ENCODE measurements at places on chromosomes 12 and 14.

DNA sequence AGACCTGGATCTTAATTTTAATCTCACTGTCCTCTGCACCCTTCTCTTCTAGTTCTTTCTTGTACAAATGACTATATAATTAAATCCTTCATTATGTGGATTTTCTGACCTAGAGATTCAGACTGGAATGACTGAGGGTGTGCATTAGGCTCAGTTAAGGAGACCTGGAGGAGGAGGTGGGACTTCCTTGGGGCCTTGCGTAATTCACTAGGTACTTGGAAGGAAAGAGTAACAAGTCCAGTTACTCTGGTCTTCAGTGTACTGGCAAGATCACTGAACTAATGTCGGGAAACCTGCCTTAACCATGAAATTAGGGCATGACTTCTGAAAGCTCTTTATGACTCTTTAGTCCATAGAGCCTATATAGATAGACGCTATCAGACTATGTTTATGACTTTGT is 441.4 kb downstream of the EGLN3 start:
- H3K4me3 ChIP-seq, result no peak overlapping the region
- H3K27me3 ChIP-seq, result peaks cover 2% of the 10 kb centered on the region
- no peaks in the 10 kb centered on the region for H3K4me1 ChIP-seq
- no peaks in the 10 kb centered on the region for H3K36me3 ChIP-seq
- no peak overlapping the region for H3K27ac ChIP-seq

DNA sequence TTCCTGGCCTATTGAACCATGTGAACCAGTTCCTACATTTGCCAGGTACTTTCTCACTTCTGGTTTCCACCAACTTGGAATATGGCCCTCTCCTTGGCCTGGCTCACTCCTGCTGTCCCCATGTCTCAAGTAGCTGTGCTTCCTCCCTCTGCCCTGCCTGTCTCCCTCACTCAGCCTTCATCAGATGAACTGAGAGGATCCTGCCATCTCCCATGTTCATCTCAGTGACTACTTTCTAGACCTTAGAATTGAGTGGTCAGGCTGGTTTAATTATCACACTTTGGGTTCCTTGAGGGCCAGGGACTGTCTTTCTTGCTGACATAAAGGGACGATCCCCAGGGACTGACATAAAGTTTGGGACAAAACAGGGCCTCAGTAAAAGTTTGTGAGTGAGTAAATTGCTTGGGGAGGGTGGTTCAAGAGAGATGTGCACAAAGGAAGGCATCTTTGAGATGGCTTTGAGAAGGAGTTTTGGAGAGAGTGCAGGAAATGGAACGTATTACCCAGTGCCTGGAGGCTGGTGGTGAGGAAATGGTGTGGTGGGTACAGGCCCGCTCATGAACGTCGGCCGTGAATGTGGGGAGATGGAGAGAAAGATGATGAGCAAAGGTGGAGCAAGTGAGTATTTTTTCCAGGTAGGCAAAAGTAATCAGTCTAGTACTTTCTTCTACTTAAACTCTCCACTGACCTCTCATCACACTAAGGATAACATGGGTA is 20.8 kb downstream of the DYRK2 start:
- peak overlapping the region; percentile 38 for H3K27ac ChIP-seq
- H3K4me1 ChIP-seq, result peaks cover 34% of the 10 kb centered on the region
- no peak overlapping the region for H3K4me3 ChIP-seq
- H3K27me3 ChIP-seq, result peaks cover 6% of the 10 kb centered on the region

GRCh38 chr12:56529656-56530055 is 8.0 kb downstream of the RBMS2 start:
- H3K4me3 ChIP-seq, result no peak overlapping the region
- no peak overlapping the region for H3K27ac ChIP-seq
- DNase-seq, result no peak
- peaks cover 6% of the 10 kb centered on the region for H3K4me1 ChIP-seq
- H3K36me3 ChIP-seq, result peaks cover 4% of the 10 kb centered on the region

DNA sequence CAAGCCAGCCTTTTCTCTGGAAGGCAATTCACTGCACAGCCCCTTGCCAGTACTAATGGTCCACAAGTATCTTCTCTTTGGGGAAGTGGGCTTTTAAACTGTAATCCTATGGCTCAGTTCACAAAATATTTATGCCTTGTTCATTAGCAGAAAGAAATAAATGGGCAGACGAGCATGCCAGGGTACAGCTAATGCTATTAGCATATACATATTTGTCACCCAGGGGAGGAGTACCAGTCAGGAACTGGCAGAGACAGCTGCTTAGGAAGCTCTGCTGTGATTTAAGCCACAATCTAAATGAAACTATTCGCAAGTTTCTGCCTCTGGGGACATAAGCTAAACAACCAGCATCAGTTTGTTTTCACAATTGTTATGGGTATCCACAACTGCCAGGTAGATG is 113.4 kb upstream of the CCDC198 start:
- DNase-seq, result no peak
- H3K4me3 ChIP-seq, result no peak overlapping the region
- H3K4me1 ChIP-seq, result no peaks in the 10 kb centered on the region

GRCh38 chr14:103928011-103928890 is at the start of gene TDRD9:
TSS of gene TDRD9 (plus strand) at chr14:103928456. CDS start at chr14:103928510, 54 bp downstream.
- no peaks in the 10 kb centered on the region for H3K36me3 ChIP-seq
- no peak for DNase-seq
- H3K4me3 ChIP-seq, result no peak within 1 kb of the TSS

DNA sequence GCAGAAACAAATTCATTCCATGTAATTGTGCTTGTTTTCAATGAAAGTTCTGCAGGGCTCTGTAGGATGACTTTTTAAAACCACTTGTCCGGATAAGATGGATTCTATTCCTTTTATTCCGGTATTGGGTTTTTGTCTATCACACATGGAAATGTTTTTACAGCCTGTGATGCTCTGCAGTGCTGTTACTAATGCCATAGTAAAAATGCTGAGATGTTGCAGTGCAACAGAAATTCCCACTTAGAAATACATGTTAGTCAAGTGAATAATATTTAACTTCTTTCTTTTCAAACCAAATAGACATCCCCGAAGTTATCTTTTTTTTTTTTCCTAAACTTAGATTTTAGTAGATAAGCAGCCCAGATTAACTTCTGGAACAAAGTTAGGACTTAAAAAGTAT is 71.9 kb downstream of the RASSF8 start:
- no peak overlapping the region for H3K27ac ChIP-seq
- H3K36me3 ChIP-seq, result no peaks in the 10 kb centered on the region
- no peak for DNase-seq
- peaks cover 3% of the 10 kb centered on the region for H3K27me3 ChIP-seq
- peaks cover 11% of the 10 kb centered on the region for H3K4me1 ChIP-seq

DNA sequence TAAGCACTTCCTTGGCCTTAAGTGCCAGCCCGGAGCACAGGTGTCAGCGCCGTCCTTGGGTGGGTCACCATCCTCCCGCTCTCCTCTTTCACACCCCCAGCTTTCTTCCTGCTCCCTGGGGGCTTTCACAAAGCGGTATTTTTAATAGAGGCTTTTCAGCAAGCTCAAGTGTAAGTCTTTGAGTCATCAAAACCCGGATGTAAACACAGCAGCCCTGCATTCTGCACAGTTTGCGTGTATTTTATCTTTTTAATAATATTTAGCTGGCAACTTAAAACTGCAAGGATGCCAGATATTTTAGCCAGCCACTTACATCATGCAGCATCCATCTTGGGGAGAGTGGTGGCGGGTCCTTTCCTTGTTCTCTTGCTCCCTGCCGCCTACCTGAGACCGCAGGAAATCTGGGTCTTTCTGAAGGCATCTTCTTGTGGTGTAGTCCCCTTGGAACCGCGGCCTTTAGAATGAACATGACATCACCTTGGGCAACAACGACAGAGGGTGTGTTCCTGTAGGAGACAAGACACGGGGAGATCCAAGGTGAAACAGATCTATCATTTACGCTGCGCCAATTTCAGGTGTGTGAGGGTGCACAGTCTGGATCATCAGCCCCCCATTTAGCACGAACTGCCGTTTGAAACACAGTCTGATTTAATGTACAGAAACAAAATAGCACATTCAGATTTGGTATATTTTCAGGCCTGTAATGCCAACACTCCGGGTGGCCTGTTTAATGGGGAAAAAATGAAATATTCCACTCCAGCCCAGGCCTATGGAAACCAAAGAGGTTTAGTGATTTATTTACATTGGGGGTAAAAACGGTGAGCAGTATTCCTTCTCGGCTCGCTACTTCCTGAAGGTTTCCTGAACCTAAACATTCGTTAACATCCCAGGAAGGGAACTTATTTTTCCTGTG is 12.5 kb upstream of the IRF2BPL start:
- peaks cover 71% of the 10 kb centered on the region for H3K4me1 ChIP-seq
- H3K27me3 ChIP-seq, result peaks cover 13% of the 10 kb centered on the region
- DNase-seq, result no peak
- H3K4me3 ChIP-seq, result peak overlapping the region; percentile 56

DNA sequence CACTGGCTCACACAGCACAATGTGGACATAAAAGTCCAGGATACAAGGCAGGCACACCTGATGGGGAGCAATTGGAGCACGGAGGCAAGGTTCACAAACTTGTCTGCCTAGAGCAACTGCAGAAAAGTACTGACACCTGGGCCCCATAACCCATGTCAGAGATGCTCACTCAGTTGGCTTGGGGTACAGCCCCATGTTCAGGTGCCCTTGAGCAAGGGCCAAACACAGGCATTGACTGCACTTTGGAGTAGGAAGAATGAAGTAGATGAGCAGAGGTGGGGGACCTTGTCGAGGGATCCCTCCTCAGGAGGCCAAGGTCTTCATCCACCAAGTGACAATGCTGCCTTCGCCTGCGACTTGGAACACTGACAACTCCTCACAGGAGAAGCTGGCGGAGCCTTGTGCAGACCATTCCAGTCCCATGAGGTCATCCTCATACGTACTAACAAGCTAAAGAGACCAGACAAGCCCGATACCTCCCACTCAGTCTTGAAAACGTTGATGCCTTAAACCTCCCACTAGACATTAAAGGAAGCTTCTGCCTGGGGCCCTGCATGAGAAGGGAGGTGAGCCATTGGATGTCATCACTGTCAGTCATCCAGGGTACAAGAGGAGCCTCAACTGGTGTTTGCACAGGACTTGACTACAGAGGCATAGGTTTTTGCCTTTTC is 42.5 kb upstream of the C14orf180 start:
- H3K36me3 ChIP-seq, result peaks cover 4% of the 10 kb centered on the region
- H3K4me3 ChIP-seq, result no peak overlapping the region
- peaks cover 4% of the 10 kb centered on the region for H3K27me3 ChIP-seq
- H3K27ac ChIP-seq, result no peak overlapping the region
- no peak for DNase-seq

DNA sequence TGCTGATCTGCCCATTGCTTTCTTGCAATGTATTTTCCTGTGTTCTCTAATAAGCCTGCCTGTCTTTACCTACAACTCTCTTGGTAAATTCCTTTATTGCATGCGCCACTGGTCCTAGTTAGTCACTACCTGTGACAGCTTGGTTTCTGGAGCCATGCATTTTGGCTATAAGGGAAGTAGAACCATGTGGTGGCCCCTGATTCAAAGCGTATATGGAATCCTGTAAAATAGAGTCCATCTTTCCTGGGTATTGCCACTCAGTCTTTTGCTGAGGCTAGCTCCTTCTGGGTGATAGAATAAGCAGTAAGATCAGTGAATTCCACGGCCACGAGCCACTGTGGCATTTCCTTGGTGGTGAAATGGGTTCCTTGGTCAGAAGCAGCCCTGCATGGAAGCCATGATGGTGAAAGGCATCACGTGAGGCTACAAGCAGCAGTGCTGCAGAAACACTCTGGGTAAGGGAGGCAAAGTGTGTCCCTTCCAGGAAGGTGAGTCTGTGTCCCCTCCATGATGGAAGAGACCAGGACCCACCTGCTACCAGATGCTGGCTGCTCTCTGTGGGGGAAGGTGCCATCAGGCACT is 19.6 kb downstream of the TNFAIP2 start:
- H3K4me1 ChIP-seq, result peaks cover 9% of the 10 kb centered on the region
- peaks cover 4% of the 10 kb centered on the region for H3K27me3 ChIP-seq
- H3K4me3 ChIP-seq, result no peak overlapping the region
- no peak overlapping the region for H3K27ac ChIP-seq
- H3K36me3 ChIP-seq, result no peaks in the 10 kb centered on the region
- DNase-seq, result no peak

DNA sequence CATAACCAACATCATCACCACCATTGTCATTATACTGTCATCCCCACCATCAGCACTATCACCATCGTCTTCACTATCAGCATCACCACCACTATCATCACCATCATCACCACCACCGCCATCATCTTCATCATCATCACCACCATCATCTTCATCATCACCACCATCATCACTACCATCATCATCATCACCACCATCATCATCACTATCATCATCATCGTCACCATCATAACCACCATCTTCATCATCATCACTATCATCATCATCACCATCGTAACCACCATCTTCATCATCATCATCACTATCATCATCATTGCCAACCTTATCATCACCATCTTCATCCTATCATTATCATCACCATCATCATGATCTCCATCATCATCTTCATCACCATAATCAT is 39.0 kb downstream of the SVOP start:
- no peaks in the 10 kb centered on the region for H3K27me3 ChIP-seq
- H3K4me1 ChIP-seq, result no peaks in the 10 kb centered on the region
- no peak overlapping the region for H3K27ac ChIP-seq
- no peaks in the 10 kb centered on the region for H3K36me3 ChIP-seq
- H3K4me3 ChIP-seq, result no peak overlapping the region

DNA sequence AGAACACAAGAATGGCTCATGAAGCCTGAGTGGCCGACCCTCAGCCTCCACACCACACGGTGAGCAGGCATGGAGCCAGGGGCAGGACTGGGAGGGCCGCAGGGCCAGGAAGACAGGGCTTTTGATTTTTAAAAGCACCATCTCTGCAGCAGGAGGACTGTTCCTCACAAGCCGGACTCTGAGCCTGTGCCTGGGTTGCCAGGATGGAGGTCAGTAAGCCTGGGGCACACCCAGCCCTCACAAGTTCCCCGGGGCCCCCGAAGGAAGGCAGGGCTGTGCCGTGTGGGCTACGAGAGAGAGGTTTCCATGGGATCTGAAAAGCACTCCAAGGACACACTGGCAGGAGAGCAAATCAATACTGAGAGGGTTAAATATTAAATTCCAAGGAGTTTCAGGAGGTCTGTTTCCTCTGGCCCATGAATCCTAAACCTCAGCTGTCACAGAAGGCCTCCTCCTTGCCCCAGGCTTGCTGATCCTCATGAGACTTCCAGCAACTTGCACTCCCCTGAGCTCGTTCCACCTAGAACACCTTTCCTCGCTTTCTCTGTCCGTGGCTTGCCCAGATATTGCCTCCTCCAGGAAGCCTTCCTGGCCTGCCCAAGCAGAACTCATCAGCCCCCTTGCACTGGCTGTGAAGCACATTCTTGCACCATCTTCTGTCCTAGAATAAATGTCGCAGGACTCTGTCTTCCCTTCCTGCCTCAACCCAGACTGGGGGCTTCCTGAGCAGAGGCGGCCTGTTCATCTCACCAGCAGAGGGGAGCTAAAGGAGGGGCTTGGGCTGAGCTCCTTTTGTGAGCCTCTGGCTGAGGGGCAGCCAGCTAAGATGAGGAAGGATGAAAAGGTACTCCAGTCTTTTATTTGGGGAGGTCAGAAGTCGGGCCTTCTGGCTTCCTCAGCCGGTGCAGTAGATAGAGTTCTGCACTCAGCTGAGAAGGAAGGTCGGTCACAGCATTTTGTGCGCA is 64.6 kb downstream of the CCDC88C start:
- peak overlapping the region; percentile 47 for H3K4me3 ChIP-seq
- peaks cover 12% of the 10 kb centered on the region for H3K36me3 ChIP-seq
- peaks cover 6% of the 10 kb centered on the region for H3K27me3 ChIP-seq
- H3K4me1 ChIP-seq, result peaks cover 23% of the 10 kb centered on the region
